K562 (cell line): ENCODE measurements at places on chromosomes 3 and 15.

DNA sequence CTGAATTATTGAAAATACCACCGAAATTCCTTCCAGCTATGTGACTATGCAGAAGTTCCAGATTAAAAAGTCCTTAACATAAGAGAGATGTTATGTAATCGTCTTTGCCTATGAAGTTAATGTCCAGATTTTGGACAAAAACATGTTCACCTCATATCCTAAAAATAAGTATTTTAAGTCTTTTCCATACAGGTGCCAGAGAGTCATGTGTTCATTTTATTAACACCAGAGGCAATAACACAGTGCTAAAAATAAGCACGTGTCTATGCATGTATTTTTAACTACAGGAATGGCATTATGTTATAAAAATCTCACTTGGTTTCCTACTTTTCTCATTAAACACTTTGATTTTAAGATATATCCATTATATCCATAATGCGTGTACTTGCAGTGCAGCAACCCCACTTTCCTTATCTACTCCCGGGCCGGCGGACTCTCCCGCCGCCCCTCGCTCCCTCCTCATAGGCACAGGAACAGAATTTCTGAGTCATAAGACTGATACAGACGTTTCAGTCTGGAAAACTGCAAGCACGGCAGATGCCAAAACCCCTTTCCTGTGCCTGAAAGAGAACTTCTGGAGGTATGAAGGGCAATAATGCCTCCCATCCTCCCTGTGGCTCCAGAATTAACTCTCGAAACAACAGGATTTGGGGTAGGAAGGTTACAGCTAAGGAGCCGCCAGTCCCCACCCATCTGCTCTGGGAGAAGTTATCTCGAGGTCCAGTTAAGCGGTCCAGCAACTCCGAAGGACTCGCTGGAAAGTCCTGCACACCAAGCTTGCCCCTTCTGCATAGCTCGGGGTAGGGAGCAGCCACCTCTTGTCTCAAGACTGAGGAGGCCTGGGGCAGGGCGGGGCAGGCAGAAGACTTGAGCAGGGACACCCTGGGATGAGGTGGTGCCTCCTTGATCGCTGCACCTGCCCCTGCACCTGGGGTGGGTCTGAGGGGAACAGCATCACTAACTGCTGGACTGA lies 22.3 kb upstream of the PSTPIP1 start:
- peak; percentile 35 for DNase-seq

DNA sequence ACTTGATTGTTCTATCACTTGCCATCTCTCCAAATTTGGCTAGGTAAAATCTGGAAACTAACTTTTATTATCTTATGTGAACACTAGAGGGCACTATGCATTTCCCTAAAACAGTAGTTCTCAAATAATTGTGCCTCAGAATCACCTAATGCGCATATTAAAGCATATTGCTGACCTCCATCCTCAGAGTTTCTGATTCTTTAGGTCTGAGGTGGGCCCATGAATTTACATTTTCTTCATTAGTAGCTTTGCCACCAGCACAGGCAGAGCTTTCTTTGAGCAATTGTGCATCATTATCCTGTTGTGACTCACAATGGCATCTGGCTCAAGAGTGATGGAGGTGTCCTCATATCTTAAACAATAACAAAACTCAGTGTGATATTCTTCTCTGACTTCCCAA lies 17.5 kb upstream of the BCHE start:
- DNase-seq, result peak; percentile 13

GRCh38 chr15:33865416-33865815 lies 102.9 kb upstream of the CHRM5 start:
- DNase-seq, result no peak

GRCh38 chr3:107285197-107285596 lies 92.0 kb upstream of the CCDC54 start:
- DNase-seq, result no peak

- DNase-seq, result no peak
Observed at GRCh38 chr3:144189044-144189443, 217.4 kb downstream of the DIPK2A start.

DNA sequence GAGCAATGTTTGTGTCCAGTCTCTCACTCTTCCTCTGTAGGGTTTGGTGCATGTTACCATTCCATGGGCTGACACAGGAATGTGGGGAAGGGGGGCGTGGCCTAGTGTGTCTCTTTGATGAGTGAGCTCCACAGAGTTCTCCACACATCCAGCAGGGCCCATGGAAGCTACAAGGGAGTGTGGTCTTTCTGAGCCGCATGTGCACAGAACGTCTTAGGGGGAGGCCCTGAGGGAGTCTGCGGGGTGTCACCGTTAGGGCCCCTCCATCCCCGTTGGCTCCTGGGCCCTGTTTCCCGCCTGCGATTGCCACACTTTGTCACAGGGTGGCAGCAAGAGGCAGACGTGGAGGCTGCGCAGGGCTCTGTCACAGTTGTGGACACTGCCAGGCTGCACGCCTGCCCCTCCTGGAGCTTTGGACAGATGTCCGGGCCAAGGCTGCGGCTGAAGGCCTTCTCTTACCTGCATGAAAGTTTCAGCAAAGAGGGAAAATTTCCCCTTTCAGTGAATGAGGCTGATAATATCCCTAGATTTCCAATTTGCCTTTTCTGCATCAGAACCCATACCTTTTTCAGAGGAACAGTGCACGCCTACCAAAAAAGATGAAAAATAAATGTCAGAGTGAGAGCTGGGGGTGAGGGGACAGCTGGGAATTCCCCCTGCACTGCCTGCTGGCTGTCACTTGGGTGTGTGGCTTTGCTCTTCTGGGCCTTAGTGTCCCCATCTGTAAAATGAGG lies 24.3 kb downstream of the CACNA2D3 start:
- peak; percentile 16 for DNase-seq

GRCh38 chr3:182908471-182908870 lies 71.9 kb downstream of the DCUN1D1 start:
- DNase-seq, result no peak

- no peak for DNase-seq
Observed at GRCh38 chr3:139074565-139075115, 29.9 kb upstream of the PRR23C start.

- DNase-seq, result no peak
Observed at GRCh38 chr15:33959844-33960548, 8.3 kb upstream of the CHRM5 start.

GRCh38 chr3:122091602-122092295 lies 36.6 kb downstream of the CD86 start:
- no peak for DNase-seq

DNA sequence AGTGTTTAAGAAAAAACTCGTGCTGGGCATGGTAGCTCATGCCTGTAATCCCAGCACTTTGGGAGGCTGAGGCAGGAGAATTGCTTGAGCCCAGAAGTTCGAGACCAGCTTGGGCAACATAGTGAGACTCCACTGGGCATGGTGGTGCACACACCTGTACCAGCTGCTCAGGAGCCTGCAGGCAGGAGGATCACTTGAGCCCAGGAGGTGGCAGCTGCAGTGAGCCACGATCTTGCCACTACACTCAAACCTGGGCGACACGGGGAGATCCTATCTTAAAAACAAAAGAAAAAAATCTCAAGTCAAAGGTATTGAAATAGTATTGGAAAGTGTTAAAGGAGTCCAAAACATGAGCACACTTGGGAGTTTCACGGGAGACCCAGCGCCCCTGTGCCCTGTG lies 14.0 kb downstream of the KLF13 start:
- DNase-seq, result no peak

- DNase-seq, result no peak
Observed at GRCh38 chr3:100844063-100844936, 135.0 kb downstream of the TFG start.

- DNase-seq, result no peak
Observed at GRCh38 chr15:82852941-82853561, 43.6 kb downstream of the WHAMM start.
